Prostate gland (tissue), 2 donors: ENCODE measurements at places on chromosomes 6 and 20.

DNA sequence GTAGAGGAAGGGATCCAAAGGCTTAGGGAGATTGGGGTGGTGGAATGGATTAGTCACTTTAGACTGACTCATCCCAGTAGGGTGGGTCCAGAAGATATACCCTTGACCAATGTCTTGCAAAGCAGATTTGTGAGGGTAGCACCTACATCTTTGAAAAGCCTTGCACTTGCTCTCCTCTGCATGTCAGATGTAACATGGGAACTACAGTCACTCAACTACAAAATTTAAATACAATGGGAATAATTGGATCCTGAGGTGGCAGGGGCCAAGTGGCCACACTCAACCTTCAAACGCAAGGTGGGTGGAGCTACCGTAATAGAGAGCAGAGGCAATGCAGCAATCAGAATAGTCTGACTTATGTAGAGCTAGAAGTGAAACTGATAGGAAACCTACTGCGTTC, 71.2 kb downstream of the ME1 start:
- H3K4me3 ChIP-seq, result no peak overlapping the region
- no peaks in the 10 kb centered on the region for H3K4me1 ChIP-seq
- H3K27ac ChIP-seq, result no peak overlapping the region
- no peaks in the 10 kb centered on the region for H3K27me3 ChIP-seq

DNA sequence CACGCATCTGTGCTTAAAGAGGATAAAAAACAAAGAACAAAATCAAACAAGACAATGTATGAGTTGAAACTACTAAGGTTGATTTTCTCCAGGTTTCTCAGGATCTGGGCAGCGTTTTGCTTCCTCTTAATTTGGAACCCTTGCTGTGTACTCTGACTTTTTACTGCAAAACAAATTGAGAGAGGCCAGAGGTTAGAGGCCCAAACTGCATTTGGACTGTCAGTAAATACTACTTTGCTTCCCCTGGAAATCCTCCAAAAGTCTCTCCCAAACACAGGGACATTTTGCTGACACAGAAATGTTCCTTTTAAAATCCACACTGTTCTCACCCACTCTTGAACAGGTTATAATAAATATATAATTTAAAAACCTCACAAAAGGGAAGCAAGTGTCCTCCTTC, 1.1 kb downstream of the ARG1 start:
- H3K4me3 ChIP-seq, result no peak overlapping the region
- H3K27ac ChIP-seq, result no peak overlapping the region
- no peaks in the 10 kb centered on the region for H3K4me1 ChIP-seq
- DNase-seq, result no peak

- DNase-seq, result no peak
- no peaks in the 10 kb centered on the region for H3K4me1 ChIP-seq
- H3K27ac ChIP-seq, result no peak overlapping the region
- no peaks in the 10 kb centered on the region for H3K36me3 ChIP-seq
- H3K4me3 ChIP-seq, result no peak overlapping the region
Observed at GRCh38 chr6:77430504-77430903, 32.8 kb downstream of the HTR1B start.

DNA sequence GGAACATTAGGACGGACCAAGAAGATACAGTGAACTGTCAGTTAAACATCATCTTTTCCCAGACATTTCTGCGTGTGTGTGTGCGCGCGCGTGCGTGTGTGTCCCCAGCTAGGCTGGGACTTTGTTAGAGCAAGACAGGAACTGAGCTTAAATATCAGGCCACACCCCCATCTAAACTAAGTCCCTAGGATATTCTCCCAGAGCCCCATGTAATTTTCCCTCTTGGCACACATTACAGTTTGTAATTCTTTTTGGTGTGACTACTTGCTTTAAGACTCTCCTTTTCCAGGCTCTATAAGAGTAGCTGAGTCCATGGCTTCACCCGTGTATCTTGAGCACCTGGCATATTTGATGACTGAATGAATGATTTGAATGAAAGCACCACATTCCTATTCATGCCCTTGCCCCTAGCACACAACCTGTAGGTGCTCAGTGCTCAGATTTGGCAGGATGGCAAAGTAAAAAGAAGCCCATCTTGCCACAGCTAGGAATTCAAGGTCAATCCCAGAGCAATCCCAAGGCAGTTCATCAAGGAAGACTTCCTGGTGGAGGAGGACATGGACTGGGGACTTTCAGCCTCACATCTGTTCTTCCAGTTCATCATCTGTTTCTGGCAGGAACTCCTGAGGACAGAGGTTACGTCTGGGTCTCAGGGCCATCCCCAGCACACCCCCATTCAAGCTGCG, 69.2 kb downstream of the MRPL14 start:
- H3K4me3 ChIP-seq, result no peak overlapping the region
- DNase-seq, result no peak
- no peaks in the 10 kb centered on the region for H3K27me3 ChIP-seq
- H3K36me3 ChIP-seq, result no peaks in the 10 kb centered on the region

DNA sequence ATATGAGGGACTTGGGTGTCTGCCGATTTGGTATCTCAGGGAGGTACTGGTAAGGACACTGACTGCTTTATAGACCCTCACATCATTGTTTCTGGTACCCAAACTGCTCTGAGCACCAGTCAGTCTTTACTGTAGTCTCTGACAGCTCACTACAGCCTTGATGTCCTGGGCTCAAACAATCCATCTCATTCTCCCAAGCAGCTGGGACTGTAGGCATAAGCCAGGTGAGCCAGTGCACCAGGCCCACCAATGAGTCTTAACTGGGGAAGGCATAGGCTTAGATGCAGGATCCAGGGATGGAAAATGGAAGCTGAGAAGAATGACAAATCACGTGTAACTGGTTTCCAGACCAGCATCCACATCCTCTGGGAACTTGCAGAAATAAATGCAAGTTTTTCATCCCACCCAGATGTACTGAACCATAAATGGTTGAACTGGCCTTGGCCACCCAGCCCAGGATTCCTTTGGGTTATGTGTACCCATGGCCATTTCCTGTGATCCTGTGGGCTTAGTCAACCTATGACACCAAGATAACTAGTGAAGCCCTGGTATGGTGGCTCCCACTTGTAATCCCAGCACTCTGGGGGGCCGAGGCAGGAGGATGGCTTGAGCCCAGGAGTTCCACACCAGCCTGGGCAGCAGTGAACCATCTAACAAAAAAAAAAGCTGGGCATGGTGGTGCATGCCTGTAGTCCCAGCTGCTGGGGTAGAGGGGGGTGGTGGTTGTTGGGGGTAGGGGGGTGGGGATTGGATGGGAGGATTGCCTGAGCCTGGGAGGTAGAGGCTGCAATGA, 5.8 kb downstream of the TUBB start:
- H3K27me3 ChIP-seq, result no peaks in the 10 kb centered on the region
- no peaks in the 10 kb centered on the region for H3K36me3 ChIP-seq
- H3K4me3 ChIP-seq, result no peak overlapping the region
- H3K27ac ChIP-seq, result no peak overlapping the region
- no peak for DNase-seq

DNA sequence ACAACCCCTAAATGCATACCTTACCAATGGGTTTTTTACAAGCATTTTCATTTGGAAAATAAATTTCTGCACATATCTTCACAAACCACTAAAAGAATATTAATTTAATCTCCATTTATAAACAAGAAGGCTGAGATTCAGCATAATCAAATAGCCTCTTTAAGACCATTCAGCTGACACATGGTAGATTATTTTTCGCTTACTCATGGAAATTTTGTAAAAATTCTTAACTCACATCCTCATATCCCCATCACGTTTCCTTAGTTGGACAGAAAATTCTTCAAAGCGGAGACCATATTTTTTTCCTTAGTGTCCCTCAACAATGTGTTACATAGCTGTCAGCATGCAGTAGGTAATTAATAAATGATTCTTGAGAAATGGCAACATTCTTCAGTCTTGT, 439.6 kb upstream of the PTCHD4 start:
- no peak overlapping the region for H3K27ac ChIP-seq
- H3K36me3 ChIP-seq, result no peaks in the 10 kb centered on the region
- no peak for DNase-seq

DNA sequence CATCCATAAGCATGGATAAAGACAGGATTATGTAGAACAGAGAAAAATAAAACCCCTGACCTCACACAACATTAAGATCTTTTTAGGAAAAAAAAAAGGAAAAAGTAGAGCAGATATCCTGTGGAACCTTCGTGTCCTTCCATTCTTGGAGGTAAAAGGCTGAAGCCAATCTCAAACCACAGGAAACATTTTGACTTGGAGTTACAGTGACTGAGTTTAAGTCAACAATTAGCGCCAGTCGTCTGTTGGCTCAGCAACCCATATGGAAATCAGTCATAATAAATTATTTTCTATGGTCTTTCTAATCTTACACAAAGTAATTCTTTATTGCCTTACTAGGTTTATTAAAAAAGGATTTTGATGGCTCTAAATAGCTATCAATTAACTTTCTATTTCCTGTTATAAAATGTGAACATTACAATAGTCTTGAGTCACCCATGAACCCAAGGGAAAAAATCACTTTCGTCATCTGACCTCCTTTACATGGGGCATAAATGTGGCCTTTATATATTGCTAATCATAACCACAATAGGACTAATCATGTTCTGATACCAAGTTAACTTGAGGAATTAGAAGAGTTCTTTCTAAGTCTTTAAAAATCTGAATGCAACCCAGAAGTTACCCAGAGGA, 592.9 kb downstream of the TFAP2B start:
- H3K27me3 ChIP-seq, result no peaks in the 10 kb centered on the region
- H3K4me3 ChIP-seq, result no peak overlapping the region
- H3K36me3 ChIP-seq, result no peaks in the 10 kb centered on the region
- no peak for DNase-seq
- H3K4me1 ChIP-seq, result no peaks in the 10 kb centered on the region

DNA sequence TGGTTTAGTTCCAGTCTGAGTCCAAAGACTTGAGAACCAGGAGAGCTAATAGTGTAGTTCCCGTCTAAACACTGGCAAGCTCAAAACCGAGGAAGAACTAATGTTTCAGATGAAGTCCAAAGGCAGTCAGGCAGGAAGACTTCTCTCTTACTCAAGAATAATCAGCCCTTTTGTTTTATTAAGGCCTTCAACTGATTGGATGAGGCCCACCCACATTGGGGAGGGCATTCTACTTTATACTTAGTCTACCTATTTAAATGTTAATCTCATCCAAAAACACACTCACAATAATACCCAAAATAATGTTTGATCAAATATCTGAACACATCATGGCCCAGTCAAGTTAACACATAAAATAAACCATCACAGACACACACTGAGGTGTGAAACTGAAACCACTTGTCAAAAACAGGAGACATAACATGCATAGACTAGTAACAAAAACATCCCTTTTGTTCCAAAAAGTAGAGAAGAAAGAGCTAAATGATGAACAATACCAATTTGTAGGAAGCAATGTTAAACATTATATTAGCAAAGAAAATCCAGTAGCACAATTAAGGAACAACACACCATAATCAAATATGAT, 50.2 kb upstream of the SENP6 start:
- DNase-seq, result no peak
- H3K4me3 ChIP-seq, result no peak overlapping the region
- H3K27ac ChIP-seq, result no peak overlapping the region
- no peaks in the 10 kb centered on the region for H3K4me1 ChIP-seq

DNA sequence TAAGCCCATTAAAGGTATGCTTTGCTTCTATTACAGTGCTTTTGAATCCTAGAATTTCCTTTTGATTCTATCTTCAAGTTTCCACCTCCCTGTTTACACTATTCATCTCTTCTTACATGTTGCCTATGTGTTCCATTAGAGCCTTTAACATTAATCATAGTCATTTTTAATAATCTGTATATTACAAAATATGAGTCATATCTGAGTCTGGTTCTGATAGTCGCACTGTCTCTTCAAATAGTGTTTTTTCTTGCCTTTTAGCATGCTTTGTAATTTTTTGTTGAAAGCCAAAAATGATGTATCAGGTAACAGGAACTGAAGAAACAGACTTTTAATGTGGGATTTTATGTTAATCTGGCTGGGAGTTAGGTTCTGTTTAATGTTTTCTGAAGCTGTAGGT, 68.4 kb downstream of the DNAAF9 start:
- DNase-seq, result no peak
- no peak overlapping the region for H3K4me3 ChIP-seq
- no peaks in the 10 kb centered on the region for H3K36me3 ChIP-seq
- no peaks in the 10 kb centered on the region for H3K27me3 ChIP-seq

DNA sequence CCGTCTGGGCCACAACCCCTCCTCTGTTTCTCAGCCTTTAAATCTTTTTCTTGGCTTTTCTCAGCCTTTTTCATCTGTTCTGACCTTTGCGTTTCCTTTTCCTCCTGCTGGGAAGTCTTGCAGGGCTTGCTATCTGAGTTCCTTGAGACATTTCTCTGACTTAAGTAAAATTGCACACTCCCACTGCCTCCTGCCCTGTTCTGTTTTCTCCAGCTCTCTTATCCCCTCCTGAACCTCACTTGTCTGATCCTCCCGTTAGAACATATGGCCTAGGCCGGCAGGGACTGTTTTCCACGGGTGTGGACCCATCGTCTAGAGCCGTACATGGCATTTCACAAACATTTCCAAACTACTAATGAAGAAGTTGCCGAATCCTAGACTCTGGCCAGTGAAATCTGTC, 63.0 kb downstream of the ARID1B start:
- no peak overlapping the region for H3K4me3 ChIP-seq
- H3K27ac ChIP-seq, result no peak overlapping the region

DNA sequence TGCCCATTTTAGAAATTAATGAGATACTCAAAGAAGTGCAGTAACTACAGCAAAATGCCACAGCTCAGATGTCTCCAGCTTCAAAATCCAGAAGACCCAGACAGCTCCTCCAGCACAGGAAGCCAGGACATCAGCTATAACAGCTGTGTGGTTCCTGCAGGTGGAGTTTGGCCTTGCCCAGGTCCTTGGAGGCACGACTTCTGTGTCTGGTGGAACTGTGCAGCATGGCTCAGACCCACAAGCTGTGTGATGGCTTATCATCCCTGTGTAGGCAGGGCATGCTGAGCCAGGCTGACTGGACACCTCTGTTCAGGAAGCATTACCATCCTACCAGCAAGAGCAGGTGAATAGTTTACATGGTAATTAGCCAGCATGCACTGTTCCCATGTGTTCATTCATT, 26.5 kb upstream of the CD93 start:
- H3K36me3 ChIP-seq, result no peaks in the 10 kb centered on the region
- no peak overlapping the region for H3K27ac ChIP-seq
- H3K4me3 ChIP-seq, result no peak overlapping the region
- no peaks in the 10 kb centered on the region for H3K4me1 ChIP-seq

GRCh38 chr6:85482905-85483700, 33.2 kb downstream of the NT5E start:
- H3K4me3 ChIP-seq, result no peak overlapping the region
- H3K27ac ChIP-seq, result no peak overlapping the region
- no peaks in the 10 kb centered on the region for H3K27me3 ChIP-seq
- H3K36me3 ChIP-seq, result no peaks in the 10 kb centered on the region
- peak; percentile 65 for DNase-seq

DNA sequence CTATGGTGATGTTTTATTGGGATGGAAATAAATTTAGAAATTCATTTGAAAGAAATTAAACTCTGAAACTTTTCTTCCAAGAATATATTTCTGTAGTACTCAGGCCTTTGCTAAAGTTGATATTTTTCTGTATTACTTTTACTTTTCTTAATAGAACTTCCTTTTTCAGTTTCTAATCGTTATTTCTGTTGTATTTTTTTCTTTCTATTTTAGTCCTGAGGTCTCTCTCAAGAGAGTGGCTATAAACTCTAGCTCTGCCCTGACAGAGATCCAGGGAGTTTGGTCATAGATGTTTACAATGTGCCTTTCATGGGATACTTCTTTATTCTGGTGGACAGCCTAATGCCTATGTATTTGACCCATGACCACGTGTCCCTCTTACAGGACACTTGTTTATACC, 51.0 kb downstream of the OR2B6 start:
- no peak overlapping the region for H3K27ac ChIP-seq
- H3K27me3 ChIP-seq, result no peaks in the 10 kb centered on the region
- no peaks in the 10 kb centered on the region for H3K4me1 ChIP-seq
